Spinal cord (tissue), 10 donors: ENCODE measurements at places on chromosomes 5 and 9. TPM values are rescaled to one million over a fixed set of nuclear protein-coding genes. Genes with fewer than 3 reads are reported as not detected.

DNA sequence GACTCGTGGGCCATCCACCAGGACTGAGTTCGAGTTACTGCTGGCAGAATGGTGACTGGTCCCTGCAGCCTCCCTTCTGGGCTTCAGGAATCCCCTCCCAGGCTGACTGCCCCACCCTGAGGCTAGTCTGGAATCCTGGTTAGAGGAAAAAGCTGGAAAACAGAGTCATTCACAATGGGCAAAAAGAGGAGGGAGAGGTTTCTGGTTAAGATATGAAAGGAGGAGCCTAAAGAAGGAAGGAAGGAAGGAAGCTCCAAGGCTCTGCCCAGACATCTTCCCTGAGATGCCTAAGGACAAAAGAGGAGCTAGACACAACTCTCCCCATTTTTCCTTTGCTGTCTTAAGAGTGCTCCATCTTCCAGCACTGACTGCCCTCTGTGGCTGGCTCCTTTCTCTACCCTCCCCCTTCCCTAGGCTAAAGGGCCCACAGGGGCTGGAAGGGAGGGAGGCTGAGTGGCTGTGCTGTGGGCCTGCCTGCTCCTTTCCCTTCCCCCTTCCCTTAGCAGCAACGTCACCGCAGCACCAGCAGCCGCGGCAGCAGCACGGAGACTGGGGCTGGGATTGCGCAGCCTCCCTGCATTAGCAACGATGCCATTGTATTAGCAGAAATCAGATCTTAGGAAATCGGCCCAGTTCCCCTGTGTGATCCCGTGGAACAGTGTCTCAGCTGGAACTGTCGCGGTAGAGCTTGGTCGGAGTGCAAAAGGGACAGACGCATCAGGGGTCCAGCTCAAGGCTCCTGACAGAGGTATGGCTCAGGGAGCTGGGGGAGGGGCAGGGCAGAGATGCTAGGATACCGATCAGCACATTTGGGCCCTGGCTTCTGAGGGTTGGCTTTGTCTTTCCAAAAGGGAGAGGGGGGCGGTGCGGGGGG, 48.7 kb downstream of the RUSC2 start:
- DNase-seq = peak; percentile 63

DNA sequence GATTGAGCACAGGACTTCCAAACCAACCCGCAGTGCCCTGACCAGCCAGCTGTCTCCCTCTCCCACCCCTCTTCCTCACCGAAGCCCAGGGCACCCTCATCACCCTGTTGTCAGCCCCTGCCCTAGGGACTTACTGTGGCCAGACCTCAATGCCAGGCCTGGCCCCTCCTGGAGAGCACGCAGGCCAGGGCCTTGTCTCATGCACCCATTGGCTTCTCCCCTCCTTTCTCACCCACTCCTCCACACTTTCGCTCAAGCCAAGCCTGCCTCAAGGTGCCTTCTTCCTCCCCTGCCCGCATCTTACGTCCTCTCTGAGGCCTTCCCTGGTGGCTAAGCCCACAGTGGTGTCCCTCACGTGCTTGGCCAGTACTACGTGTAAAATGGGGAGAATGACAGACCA, 33.3 kb upstream of the N4BP3 start:
- no peak for DNase-seq

DNA sequence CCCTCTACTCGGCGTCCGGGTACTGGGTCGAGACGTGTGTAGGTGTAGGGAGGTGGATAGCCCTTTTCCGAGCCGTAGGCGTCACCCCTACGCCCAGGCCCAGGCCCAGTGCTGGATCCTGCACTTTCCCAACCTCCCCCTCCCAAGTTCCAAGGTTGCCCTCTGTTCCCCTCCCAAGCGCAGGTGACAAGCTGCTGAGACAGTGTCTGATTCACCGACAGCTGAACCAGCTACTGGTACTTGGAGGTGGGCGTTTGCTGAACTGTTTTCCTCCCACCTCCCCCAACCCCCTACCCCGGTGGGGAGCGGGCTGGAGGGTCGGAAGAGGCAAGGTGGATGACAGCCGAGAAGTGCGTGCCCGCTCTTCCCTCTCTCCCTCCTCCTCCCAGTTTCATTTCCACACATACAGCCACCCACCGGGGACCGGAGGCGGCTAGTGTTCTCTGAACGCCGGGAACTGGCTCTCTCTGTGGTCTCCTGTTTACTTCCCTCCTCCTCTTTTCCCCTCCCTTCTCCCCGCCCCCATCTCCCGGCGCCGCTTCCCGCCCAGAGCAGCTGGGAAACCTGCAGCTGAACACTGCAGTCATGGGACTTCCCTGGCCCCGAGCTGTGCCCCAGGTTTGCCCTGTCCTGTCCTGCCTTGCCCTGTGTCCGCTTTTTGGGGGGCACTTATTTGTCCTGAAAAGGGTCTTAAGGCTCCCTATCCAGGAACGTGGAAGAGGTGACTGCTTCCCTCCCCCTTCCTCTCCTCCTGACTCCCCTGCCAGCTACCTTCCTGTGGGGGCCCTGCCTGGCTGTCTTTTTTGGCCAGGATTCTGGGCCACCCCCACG, 6.2 kb upstream of the KLF9 start:
- no peak for DNase-seq

- peak; percentile 31 for DNase-seq
These were observed 117.9 kb upstream of the DAB2 start for GRCh38 chr5:39542511-39543285.

DNA sequence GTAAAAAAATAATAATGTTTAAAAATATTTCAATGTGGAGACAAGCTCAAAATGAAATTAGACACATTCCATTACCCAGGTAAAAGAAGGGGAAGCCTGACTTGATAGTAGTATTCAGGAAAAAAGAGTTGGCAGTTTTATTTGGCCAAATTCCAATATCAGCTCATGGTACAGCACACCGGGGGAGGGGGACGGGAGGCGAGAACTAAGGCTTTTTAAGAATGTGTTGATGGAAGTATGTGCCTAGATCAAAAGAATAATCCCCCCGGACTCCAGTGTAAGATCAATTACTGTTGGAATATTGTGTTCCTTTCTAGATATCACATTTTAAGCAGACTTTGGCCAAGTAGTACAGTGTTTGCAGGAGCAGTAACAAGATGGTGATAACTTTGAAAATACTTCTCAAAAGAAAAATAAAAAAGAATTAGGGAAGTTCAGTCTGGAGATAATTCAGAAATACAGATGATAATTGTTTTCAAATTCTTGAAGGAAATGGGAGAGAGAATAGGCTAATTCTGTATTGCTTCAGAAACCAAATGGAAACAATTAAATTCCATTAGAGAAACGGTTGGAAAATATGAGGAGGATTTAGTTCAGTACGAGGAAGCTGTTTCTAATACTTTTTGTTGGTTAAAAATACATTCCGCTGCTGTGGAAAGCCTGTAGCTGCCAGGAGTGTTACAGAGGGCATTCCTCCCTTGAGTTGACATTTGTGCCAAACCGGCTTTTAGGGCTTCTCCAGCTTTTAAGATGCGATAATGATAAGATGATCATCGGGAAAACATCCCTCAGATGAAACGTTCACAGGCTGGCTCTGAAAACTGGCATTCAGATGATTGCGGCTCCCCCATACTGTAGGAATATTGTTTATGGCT, 98.1 kb upstream of the ERBIN start:
- DNase-seq = no peak

DNA sequence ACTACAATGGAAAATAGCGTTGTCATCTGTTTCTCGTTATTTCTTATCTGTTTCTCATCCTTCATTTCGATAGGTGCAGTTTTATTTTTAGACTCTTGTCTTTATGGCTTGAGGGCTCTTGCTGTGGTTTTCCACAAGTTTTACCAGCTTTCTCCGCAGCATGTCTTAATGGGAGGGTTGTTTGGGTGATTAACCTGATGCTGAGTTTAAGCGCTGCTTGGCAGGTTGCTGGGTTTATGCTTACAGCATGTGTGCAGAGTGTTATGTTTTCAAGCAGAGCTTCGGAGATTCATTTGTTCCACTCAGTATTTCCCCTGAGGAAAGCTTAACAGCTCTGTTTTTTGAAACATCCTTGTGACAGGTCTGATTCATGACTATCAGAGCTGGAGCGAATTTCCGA, 154.0 kb downstream of the SLC12A2 start:
- no peak for DNase-seq

DNA sequence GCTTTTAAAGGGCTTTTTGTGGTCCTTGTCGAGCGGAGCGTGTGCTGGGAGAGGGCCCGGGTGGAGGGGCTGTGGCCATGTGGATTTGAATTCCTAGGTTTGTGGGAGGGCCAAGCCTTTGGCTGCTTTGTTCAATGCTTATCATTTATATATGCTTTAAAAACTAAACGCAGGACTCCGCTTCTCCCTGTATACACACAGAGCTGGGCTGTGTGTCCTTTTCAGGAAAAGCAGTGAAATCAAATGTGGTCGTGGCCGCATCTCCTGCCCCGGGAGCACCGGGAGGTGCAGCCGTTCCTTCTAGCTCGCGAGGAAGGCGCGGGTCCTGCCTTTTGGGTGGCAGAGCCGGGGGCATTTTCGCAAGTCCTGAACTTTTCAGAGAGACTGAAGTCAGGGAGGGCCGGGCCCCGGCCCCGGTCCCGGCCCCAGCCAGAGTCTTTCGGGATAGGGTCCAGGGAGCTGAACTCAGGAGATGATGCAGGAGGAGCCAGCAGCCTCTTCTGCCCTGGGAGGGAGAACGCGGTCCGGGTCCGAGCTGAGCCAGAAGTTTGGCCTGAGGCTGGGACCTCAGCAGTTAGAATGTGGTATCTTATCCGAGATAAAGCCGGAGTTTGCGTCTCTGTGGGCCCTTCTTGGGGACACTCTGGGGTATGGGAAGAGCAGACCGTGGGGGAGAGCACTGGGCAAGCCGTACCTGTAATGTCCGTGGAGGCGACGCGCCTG, 158.8 kb downstream of the C9orf152 start:
- no peak for DNase-seq

- no peak for DNase-seq
These were observed 65.5 kb downstream of the MCTP1 start for GRCh38 chr5:95219411-95219810.

- no peak for DNase-seq
These were observed 19.7 kb downstream of the NDUFS6 start for GRCh38 chr5:1820926-1821325.

GRCh38 chr9:109281518-109281917, 39.3 kb downstream of the EPB41L4B start:
- DNase-seq = no peak

- DNase-seq = no peak
These were observed 137.7 kb upstream of the NMUR2 start for GRCh38 chr5:152542741-152543140.

DNA sequence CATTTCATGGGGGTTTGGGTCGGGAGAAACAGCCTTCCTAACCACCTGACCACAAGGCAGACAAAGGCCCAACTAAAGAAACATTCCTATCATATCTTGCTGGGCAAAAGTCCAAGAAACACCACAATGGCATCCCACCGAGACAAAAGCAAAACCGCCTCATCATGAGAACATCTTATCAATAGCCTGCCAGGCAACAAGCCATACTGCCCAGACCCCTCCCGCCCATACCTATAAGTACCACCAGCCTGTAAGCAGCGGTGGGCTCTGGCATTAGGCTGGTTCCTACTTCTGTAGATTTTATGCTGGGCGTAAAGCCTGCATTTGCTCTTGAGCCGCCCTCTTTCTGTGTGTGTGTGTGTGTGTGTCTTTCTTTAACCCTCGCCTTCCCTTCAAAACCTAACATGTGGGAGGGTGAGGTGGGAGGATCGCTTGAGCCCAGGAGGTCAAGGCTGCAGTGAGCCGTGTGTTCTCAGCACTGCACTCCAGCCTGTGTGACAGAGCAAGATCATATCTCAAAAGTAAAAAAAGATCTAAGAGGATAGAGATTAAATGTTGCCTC, 56.9 kb downstream of the PDE6A start:
- no peak for DNase-seq

ADAMTSL1 gene
- 35.3 TPM for total RNA-seq

SLC22A4 gene
- 4.0 TPM for total RNA-seq

SETD9 gene
- total RNA-seq = 13.4 TPM
